ENCODE measurements at places on chromosomes 16 and 17.

DNA sequence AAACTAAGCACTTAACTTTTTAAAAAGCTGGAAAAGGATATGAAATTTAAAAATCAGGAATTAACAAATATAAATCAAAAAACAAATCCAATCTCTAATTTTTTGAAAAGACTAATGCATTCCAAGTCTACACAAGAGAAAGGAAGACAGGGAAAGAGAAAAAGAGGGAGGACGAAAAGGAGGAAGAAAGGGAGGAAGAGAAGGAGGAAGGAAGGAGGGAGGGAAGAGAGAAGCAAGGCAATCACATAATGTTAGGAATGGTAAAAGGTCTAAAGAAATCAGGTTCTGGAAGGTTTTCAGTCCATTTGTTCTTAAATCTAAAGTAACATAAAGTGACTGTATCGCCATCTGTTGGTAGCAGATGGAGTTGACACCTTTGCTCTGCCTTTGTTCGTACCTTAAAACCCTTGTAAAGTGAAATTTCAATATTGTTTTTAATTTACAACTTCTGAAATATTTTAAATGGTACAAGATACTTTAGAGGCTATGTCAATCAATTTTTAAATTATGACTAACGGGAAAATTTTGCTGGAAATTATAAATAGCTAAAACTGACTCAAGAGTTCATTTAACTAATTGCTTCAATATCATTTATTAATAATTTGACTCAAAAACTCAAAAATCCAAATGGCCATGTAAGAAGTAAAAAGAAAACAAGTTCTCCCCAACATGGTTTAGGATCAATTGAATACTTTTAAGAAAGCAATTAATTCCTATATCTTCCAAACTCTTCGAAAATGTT lies 20.4 kb upstream of the CDYL2 start:
- no peak for DNase-seq

DNA sequence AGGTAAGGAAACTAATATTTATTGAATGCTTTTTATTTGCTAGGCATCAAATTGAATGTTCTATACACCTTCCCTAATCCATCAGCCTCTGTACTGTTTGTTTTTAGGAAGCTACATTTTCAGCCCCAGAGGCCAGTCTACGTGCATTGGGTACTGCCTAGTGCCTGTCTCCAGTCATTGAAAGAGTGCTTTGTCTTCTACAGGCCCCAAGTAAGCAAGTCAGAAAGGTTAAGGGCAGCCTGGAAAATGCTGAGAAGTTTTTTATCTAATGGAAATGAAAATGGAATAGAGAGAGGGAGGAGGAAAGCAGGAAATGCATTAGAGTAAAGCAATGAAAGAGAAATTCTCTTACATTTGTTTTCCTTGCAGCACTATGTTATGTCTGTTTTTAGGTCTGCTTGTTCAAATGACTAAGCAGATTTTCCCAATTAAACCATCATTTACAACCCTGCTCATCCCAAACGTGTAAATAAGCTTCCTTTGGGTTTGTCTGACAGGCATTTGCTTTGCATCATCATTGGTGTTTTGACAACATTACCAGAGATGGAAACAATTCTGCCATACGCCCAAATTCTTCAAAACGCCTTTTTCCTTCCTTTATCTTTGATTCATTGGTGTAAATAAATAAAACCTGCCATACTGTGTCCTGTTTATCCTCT lies 116.0 kb upstream of the GOT2 start:
- no peak for DNase-seq

DNA sequence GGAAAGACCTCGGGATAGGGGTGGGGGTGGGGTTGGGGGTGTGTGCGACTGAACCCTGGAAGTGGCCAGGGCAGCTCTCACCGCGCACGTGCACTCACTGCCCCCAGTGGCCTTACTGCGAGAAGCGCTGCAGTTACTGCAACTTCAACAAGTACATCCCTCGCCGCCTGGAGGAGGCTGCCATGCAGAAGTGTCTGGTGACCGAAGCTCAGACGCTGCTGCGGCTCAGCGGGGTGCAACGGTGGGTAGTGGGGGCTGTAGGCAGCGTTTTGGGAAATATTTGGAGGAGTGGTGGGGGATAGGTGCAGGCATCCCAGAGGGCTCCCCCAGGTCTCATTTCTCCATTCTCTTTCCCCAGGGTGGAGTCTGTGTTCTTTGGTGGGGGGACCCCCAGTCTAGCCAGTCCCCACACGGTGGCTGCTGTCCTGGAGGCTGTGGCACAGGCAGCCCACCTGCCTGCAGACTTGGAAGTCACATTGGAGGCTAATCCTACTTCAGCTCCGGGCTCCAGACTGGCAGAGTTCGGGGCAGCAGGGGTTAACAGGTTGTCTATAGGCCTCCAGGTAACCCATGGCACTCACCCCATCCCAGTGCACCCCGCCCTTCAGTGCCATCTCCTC lies 972 bp downstream of the RSAD1 start:
- no peak for DNase-seq

DNA sequence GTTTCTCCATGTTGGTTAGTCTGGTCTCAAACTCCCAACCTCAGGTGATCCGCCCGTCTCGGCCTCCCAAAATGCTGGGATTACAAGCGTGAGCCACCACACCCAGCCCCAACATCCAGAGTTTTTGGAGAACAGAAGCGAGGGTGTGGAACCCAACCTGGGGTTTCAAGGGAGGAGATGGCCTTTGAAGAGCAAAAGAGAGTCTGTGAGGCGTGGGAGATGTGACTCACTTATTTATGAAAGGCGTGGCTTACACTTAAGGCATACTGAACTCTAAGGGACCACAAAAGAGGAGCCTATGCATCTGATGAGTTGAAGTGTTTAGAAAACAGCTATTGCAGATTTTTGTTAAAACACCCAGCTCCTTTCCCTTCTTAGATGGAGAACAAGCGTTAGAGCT lies 18.9 kb downstream of the ARSG start:
- no peak for DNase-seq

GRCh38 chr17:76918811-76919210 lies 50.6 kb downstream of the MGAT5B start:
- no peak for DNase-seq

GRCh38 chr16:64907844-64908243 lies 214.0 kb downstream of the CDH11 start:
- no peak for DNase-seq

DNA sequence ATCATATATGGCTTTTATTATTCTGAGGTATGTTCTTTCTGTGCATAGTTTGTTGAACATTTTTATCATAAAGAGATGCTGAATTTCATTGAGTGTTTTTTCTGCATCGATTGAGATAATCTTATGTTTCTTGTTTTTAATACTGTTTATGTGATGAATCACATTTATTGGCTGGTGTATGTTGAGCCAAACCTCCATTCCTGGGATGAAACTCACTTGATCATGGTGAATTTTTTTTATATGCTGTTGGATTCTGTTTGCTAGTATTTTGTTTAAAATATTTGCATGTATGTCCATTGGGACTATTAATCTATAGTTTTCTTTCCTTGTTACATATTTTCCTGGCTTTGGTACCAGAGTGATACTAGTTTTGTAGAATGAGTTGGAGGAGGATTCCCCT lies 500.2 kb downstream of the CDH11 start:
- DNase-seq: no peak

All from RWPE2 (cell line).